ENCODE measurements at places on chromosomes 16 and 17.

- DNase-seq: peak; percentile 68
Measured at GRCh38 chr17:48878920-48879898, 13.4 kb upstream of the ATP5MC1 start.

DNA sequence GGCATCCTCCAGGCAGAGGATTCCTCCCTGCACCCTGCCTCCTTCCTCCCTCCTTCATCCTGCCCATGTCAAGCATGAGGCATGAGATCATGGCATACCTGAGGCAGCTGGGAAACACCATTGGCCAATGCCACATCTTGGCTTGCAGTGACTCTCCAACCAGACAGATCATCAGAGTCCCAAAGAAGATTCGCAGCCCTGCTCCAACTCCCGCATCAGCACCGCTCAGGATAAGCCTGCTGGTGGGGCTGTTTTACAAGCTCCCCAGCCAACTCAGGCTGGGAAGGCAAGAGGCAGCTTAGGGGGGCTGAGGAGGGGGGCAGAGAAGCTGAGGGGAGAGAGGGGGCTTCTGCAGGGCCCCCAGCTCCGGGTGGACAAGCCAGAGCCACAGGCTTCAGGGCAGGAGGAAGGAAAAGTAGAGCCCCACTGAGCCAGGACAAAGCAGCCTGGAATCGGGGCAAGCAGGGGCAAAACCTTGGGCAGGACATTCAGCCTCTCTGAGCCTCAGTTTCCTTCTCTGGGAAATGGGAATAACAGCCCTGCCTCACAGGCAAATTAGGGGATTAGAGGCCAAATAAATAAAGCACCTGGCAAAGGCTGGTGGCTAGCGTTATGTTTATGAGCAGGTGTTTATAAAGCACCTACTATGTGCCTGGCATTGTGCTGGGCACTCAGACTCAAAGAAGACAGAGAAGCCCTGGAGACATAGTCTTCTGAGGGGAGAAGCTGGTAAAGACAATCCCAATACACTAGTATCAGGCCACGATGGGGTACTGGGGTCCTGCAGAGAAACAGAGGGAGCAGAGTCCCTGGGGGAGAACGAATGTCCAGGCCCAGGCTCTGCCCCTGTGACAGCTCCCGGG, 88.1 kb downstream of the GOSR1 start:
- no peak for DNase-seq

- DNase-seq: no peak
Measured at GRCh38 chr17:69470702-69471101, 56.2 kb downstream of the MAP2K6 start.

- DNase-seq: no peak
Measured at GRCh38 chr16:31355431-31356100, 590 bp downstream of the ITGAX start.

GRCh38 chr17:65028545-65028843, 28.0 kb downstream of the GNA13 start:
- DNase-seq: no peak

GRCh38 chr17:63772801-63773271, 561 bp downstream of the CCDC47 start:
- DNase-seq: peak; percentile 4

DNA sequence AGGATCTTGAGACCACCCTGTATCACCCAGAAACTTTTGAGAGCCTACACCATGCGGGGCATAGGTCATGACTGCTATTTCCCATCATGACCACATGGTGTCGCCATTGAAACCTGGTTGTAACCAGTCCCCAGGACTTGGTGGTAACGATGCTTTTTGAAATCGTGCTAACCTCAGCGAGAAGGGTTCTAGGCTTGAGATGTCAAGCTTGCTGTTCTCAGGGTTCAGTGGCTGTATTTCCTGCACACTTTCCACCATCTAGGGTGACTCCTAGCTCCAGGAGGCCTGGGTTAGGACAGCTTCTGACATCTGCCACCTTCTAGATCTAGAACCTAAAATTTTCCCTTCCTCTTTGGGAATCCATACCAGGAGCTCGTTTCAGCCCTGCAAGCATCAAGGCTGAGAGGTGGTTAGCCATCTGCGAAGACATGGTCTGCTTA, 13.0 kb upstream of the SPNS3 start:
- DNase-seq: peak; percentile 52

- no peak for DNase-seq
Measured at GRCh38 chr17:78953356-78954350, 26.1 kb downstream of the LGALS3BP start.

GRCh38 chr17:9200699-9201359, 179.5 kb downstream of the NTN1 start:
- no peak for DNase-seq

DNA sequence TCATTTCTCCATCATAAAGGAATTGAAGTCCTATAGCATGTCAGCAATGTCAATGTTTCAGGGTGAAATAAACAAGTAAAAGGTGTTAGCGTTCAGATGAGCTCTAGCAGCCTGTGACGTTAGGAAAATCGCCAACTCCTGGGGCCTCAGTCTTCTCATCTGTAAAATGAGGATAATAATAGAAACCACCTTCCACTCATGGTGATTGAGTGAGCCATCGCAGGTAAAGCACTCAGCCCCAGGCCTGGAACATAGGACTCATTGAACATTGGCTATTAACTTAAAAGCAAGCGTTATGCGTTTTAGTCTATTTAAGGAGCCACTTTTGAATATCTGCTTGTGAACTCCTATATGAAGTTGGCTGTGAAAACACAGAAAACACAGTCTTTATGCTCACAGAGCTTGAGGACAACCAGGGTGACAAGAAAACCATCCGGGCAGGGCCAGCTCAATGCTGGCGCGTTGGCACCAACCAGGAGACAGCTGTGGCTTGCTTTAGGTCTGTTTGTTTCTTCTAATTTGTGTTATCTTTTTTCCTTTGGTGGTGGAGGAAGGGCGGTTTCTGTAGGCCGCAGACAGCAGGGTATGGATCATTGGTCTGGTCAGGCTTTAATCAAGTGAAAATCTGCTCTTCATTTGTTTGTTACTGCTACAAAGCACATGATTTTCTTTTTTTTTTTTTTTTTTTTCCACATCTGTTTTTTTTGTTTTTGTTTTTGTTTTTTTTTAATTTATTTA, 35.7 kb upstream of the MED9 start:
- DNase-seq: no peak

GRCh38 chr17:42521036-42521435, 15.0 kb upstream of the NAGLU start:
- peak; percentile 39 for DNase-seq

DNA sequence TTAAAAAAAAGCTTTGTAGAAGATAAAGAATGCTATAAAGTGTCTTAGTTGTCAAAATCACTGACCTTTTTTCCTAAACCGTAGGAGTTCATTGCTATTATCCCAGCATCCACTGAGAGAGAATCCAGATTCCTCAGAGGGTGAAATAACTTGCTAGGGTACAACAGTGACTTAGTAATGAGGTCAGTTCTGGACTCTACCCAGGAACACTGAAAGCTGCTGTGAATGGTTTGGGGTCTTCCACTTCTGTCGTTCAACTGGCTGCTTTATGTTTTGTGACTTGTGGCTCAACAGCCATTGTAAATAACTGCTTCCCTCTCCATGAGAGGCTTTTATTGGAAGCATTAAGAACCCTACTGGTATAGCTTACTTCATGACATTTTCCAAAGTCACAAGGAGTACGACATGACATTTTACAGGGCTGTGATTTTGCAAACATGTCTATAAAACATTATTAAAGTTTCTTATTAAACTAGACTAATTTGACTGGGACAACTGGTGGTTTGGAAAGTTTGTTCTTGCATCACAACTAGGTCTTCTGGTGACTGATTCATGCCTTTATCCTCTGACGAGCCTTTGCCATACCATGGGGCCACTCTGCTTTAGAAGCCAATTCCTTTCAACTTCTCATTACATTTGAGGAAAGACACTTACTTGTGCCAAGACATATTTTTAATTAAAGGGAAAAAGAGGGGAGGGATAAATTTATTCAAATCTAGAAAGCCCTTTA, 92.2 kb upstream of the CDH11 start:
- DNase-seq: no peak

GRCh38 chr16:9900576-9900975, 281.7 kb downstream of the GRIN2A start:
- no peak for DNase-seq

GRCh38 chr17:66309793-66310192, 7.4 kb downstream of the PRKCA start:
- no peak for DNase-seq

- DNase-seq: no peak
Measured at GRCh38 chr16:73413091-73413829, 365.3 kb upstream of the ZFHX3 start.

DNA sequence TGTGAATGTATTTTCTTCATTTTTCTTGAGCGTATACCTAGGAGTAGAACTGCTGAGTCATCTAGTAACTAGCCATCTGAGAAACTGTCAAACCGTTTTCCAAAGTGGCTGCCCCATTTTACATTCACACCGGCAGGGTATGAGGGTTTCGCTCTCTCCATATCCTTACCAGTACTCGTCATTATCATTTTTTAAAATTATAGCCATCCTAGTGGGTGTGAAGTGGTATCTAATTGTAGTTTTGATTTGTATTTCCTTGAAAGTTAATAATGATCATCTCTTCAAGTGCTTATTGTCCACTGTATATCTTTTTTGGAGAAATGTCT, 6.0 kb downstream of the RNF157 start:
- no peak for DNase-seq

DNA sequence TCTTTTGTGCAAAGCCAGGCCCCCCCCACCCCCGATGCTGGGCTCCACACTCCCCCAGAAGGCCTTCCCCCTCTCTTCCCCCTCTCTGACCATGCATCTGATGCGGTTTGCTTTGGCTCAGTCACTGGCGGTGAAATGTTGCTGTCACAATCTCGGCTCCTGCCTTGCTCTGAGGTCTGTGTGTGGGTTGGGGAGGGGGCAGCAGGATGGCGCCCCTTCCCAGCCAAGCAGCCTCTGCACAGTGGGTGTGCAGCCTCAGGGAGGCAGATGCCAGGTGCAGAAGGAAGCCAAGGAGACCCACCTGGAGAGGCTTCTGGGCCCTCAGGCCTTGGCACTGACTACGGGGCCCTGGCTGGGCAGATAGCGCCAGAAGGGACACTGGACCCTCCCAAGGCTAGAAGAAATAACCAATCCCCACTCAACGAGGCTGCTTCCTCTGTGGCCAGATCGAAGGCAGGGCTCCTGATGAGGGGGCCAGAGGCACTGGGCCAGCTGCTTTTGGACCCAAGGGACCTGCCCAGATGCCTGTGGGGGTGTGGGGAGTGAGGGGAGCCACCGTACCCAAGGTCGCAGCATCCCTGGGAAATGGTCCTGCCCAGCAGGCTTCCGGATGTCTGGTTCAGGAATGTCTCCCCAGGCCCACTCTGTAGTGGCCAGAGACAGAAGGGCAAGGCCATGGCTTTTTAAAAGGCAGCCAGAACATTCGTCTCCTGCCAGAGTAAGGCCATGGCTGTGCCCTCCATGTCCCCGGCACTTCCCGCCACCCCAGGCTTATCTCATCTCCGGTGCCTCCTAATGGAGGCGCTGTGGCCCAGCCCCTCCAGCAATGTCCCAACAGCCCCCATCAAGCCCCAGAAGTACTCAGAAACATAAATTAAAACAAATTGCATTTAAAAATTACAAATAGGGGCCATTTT, 43.4 kb upstream of the SLC38A10 start:
- DNase-seq: no peak

GRCh38 chr17:10177913-10178505, 20.4 kb downstream of the GAS7 start:
- no peak for DNase-seq

- no peak for DNase-seq
Measured at GRCh38 chr17:51739245-51739886, 419.1 kb downstream of the CA10 start.

GRCh38 chr16:47460359-47460710, 528 bp downstream of the ITFG1 start:
- no peak for DNase-seq

- peak; percentile 65 for DNase-seq
Measured at GRCh38 chr17:69012895-69013805, 47.6 kb downstream of the ABCA9 start.

Measured in HT1080 (cell line).